Activated CD4-positive, alpha-beta T cell treated with anti-CD3 and anti-CD28 coated beads for 1 hour (primary cell): ENCODE measurements at places on chromosomes 4 and X.
A peak's percentile ranks its signal among the peaks of the same experiment; 100 is the strongest.

GRCh38 chr4:153466081-153466948, at the start of gene TMEM131L:
TSS of gene TMEM131L (plus strand) at chr4:153466360. CDS start at chr4:153466398, 38 bp downstream.
- peak; percentile 65 for DNase-seq

DNA sequence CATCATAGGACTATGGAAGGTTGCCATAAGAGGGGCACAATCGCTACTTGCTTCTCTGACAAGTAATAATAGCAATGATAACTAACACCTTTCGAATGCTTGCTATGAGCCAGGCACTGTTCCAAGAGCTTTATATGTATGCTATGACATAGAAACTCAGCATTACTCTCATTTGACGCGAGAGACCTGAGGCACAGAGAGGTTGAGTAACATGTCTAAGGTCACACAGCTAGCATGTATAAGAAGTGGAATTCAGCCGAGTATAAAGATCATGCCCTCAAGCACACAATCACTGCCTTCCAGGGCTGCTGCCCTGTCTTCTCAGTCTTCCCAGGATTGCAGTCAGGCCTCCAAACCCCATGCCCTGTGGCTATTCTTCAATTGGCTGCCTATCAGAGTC, 19.5 kb downstream of the PJA1 start:
- no peak for DNase-seq

DNA sequence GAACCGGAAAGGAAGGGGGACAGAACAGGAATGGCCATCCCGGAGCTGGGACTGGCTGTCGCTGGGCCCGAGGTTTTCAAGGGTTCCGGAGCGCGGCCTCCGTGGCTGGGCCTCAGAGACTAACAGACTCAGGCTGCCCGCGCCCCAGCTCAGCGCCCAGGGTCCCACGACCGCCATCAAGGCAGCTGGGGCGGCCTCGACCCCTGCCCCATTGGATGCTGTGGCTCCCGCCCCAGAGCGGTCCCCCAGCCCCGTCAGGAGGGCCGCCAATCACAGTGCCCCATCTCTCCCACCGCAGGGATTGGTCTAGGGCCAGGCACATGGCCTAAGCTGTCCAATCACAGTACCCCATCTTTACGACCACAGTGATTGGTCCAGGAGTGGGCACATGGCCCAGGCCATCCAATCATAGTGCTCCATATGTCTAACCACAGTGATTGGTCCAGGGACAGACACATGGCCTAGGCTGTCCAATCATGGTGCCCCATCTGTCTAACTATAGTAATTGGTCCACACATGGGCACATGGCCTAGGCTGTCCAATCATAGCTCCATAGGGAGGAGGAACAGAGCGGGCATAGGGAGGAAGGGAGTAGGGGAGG, 105.3 kb upstream of the NKX1-1 start:
- no peak for DNase-seq

- peak; percentile 22 for DNase-seq
Measured at GRCh38 chr4:52911684-52912294, 49.7 kb downstream of the RASL11B start.
